Stimulated activated CD4-positive, alpha-beta T cell treated with anti-CD3 and anti-CD28 coated beads, Interleukin-4, amount 100 ng/mL, for 24 hours (primary cell): ENCODE measurements at places on chromosomes 12 and 14.

- no peak for DNase-seq
These were observed 3.8 kb upstream of the BRF1 start for GRCh38 chr14:105304565-105304964.

DNA sequence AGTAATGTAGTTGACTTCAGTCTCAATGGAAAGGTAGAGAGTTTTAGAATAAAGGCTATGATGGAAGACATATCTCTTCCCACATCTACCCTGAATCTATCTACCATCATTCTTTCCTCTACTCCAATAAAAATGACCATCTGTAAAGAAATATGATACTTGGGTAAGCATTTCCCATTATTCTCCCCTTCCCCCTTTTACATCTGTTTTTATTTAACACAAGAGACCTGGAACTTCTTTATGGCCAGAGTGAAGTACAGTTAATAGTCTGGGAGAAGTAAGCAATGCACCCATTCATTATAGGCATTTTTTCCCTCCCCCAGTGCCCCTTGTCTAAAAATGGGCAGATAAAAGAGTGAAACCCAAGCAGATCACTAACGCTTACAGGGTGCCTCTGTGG lies 6.5 kb downstream of the TPH2 start:
- DNase-seq: no peak

DNA sequence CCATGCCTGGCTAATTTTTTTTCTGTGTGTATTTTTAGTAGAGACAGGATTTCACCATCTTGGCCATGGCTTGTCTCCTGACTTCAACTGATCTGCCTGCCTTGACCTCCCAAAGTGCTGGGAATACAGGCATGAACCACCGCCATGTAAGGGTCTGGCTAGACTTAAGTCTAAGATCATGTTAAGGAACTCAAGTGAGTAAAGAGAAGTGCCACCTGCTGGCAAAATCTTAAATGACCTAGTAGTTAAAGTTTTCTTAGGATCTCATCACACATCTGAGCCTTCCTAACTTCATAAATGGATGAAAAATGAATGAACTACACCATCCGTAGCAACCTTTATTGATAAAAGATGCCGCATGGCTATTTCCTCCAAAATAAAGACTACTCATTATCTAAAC lies 1.7 kb upstream of the C12orf56 start:
- DNase-seq: peak; percentile 23

DNA sequence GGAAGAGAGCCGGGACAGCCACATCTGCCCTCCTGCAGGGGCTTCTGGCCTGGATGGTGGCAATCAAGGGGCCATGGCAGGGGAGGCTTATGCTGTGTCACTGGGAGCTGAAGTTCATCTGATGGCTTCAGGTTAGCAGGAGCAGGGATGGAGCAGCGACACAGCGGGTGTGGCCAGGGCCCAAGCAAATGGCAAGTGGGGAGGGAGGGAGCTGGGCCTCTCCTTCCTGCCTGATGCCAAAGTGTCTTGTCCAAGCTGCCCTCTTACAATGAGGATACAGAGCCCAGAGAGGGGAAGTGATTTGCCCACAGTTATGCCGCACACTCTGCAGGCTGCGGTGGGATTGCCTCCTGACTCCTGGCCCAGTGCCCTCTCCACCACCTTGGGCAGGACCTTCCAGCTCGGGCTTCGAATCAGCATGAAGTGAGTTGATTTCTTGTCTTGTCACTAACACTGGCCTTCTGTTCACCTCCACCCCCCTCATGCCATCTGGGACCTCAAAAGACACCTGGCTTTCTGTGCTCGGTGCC lies 51.3 kb downstream of the IQSEC3 start:
- DNase-seq: no peak

- DNase-seq: no peak
These were observed 33.7 kb downstream of the P2RX7 start for GRCh38 chr12:121166356-121166755.

DNA sequence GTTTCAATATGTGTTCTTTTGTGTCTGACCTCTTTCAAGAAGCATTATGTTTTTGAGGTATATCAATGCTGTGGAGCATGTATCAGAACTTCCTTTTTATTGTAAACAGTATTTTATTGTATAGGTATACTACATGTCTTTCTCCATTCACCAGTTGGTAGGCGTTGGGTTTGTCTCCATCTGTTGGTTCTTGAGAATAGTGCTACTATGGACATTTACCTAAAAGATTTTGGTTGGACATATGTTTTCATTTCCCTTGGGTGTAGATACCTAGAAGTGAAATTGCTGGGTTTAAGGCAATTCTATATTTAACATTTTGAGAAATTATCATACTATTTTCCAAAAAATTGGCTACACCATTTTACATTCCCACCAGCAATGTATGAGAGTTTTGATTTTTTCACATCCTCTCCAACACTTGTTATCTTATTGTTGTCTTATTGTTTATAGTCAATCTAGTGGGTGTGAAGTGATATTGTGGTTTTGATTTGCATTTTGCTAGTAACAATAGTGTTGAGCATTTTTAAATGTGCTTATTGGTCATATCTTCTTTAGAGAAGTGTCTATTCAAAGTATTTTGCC lies 409.2 kb downstream of the IPO8 start:
- no peak for DNase-seq

DNA sequence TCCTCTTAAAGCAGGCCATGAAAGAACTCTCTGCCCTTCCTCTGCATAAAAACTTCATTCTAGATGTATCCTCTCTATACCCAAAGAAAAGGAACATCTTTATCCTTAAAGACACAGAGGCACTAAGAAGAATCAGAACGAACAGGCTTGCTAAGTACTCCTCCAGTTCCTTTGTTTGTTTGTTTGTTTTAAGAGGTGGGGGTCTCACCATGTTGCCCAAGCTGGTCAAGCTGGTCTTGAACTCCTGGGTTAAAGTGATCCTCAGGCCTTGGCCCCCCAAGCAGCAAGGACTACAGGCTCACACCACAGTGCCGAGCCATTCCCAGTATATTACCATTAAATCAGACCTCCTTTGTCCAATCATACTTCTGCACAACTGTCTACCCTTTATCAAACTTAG lies 14.0 kb downstream of the GDF3 start:
- DNase-seq: no peak

- DNase-seq: peak; percentile 64
These were observed 62.9 kb downstream of the CCDC91 start for GRCh38 chr12:28253161-28253641.

DNA sequence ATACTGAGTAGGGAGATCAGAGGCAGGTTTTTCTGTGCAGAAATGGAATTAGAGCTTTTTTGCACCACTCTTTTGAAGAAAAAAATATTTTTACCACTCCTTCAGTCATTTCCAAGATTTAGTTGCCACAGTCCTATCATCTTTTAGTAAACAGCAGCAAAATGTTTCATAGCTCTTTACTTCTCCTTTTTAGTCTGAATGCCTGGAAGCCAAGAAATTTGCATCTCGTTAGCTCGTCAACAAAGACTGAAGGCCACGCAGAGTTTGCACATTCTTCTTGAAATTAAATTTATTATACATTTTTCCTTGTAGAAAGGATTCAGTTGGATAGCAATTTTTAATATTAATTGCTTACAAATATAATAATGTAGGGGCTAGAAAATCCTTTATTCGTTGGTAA lies 544.5 kb upstream of the ATP2B1 start:
- no peak for DNase-seq

DNA sequence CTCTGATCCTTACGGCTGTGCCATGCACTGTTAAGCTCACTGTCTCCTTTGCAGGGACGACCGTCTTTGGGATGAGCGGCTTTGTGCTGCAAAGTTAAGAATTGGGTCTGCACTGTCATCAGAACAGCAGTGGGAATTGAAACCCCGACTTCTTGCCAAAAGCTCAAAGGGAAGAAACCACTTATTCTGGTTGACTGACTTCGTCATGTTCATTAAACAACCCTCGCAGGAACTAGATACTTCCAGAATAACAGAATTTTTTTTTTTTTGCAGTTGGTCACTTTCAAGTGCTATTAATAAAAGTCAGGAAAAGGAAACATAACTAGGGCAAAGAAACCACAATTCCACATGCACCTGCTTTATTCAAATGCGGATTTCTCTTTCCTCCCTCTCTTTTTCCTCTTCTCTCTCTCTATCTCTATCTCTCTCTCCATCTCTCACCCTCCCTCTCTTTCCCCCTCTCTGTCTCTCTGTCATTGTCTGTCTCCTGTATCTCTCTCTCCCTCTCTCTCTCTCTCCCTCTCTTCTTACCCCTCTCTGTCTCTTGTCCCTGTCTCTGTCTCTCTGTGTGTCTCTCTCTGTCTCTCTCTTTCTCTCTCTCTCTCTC lies 12.3 kb upstream of the GLT1D1 start:
- no peak for DNase-seq

GRCh38 chr12:49331380-49332222 lies 5.4 kb downstream of the C1QL4 start:
- DNase-seq: no peak

GRCh38 chr12:20557096-20557495 lies 138.0 kb upstream of the SLCO1C1 start:
- no peak for DNase-seq

- DNase-seq: no peak
These were observed 106.2 kb upstream of the NAV3 start for GRCh38 chr12:77724367-77724957.

DNA sequence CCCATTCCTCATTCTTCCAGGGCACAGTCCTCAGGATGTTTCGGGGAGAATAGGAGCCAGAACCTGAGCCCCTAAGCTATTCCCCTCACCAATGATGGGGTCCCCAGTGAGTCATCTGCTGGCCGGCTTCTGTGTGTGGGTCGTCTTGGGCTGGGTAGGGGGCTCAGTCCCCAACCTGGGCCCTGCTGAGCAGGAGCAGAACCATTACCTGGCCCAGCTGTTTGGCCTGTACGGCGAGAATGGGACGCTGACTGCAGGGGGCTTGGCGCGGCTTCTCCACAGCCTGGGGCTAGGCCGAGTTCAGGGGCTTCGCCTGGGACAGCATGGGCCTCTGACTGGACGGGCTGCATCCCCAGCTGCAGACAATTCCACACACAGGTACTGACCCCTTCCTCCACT lies 1.3 kb downstream of the SLC39A5 start:
- DNase-seq: no peak

DNA sequence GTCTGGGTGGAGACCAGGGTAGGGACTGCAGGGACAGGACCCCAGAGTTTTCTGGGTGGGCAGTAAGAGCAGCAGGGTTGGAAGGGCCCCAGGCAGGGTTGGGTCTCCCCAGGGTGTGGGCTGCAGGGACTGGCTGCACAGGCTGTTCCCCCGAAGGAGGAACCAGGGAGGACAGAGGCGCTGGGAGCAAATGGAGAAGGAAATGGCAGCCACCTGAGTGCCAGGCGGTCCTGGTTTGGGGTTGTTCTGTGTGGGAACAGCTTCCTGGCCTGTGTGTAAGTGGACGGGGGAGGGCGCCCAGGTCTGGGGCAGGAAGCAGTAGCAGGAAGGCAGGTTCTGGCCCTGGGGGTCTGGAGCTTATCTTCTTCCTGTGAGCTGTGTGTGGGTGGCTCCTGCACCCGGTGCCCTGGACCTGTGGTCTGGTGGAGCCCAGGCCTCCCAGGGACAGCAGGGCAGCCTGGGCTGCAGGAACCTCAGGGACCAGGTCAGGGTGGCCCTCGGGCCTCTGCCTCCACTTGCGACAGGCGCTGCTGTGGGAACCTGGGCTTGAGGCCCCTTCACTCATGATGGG lies 372.8 kb downstream of the TMEM121 start:
- no peak for DNase-seq

- DNase-seq: no peak
These were observed 43.3 kb downstream of the GALNT9 start for GRCh38 chr12:132285991-132286681.

GRCh38 chr14:92287987-92288386 lies 35.0 kb upstream of the SLC24A4 start:
- no peak for DNase-seq

- DNase-seq: no peak
These were observed 11.5 kb downstream of the PTGER2 start for GRCh38 chr14:52325630-52326029.

DNA sequence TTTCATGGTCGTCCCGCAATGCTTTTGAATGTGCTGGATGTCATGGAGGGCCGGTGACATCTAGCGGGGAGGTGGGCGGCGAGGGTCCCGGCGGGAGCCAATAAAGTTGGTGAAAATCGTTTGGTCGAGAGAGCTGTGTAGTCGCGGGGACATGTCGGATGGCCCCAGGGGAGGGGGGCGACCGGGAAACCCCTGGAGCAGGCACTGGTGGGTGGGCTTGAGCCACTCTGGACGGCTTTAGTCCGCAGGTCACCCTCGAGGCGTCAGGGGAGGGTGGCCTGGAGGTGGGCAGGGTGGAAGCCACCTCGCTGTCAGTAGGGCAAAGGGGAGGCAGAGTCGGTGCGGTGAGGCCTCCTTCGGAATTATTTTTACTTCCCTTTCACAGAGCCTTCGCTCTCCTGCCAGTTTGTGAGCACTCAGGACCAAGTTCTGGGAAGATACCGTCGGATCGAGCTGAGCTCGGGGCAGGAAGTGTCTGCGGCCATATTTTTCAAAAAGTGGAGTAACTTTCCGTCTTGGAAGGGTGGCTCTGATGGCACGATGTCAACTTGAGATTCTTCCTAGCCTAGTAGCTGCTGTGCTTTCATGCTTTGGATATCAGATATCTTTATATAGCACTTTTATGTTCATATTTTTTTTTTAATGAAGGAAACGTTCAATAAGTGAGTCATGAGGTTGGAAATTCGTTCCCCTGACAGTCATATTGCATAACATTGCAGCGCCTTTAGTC lies 28.2 kb downstream of the WBP11 start:
- peak; percentile 22 for DNase-seq

- no peak for DNase-seq
These were observed 117.3 kb downstream of the NEDD1 start for GRCh38 chr12:97024393-97024792.

GRCh38 chr12:109221277-109221931 lies 87.7 kb downstream of the FOXN4 start:
- DNase-seq: no peak

DNA sequence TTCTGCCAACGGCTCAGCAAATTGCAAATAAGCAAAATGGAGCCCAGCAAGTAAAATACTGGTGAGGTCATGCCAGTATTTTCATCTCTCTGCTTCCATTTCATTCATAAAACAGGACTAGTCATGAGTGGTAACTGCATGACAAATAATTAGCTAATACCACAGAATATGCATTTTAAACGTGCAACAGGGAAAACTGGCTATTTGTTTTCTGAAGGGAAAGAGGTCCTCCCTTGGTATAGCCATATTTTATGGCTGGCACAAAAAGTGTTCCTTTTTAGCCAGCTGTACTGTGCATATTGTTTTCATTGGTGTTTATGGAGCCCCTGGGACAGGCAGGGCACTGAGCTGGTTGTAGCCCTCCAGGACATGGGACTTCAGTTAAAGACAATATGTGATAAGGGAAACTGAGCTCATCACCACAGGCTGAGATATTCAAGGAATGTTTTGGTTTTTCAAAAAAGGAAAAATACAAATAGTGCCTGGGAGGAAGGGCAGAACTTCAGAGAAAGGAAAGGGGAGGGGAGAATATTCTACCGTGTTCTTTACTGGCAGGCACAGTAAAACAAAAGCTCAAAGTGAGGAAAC lies 26.1 kb upstream of the FOXN3 start:
- no peak for DNase-seq
